CD4-positive, alpha-beta T cell treated with Interleukin-6 at 100 ng/mL for 8 hours (primary cell): ENCODE measurements at places on chromosomes 2 and 18.
A peak's percentile ranks its signal among the peaks of the same experiment; 100 is the strongest.

DNA sequence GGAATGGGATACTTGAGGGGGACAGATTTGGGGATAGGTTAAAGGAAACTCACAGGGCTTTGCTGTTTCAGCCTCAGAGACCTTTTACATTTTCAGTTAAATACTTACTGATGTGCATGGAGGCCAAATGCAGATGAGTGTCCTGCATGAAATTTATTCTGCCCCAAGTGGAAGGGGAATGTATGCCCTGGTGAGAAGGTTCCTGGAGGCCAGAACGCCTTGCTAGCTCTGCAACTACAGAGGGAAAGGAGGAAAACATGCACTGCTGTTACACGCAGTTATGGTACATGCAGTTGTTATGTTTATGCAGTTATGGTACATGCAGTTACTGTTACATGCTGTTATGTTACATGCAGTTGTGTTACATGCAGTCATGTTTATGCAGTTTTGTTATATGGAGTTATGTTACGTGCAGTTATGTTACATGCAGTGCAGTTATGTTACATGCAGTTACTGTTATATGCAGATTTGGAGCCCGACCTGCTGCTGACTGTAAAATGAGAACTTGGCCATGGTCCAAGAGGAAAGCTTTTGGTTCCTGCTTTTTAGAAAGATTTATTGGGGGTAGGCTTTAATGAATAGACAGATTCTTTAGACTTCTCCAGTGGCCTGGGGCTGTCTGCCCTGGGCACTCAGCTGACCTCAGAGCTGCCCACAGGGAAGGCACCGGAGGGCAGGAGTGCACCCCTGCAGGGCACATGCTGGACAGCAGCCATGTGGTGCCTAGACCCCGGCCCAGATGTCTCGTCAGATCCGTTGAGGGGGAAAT is 84.1 kb downstream of the LDLRAD4 start:
- no peak for DNase-seq

DNA sequence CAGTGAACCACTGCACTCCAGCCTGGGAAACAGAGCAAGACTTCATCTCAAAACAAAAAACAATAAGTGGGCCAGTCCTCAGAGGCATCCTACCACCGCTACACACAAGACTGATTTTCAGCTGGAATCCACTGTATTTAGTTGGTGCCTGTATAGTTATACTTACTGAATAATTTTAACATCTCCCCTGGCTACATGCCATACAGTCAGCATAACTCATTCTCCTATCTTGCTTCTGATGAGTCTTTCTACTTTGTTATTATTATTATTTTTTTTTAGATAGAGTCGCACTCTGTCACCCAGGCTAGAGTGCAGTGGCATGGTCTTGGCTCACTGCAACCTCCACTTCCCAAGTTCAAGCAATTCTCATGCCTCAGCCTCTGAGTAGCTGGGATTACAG is 19.9 kb upstream of the CAB39 start:
- DNase-seq: no peak

- DNase-seq: peak; percentile 6
Observed at GRCh38 chr2:208062113-208062512, 36.8 kb upstream of the PLEKHM3 start.

DNA sequence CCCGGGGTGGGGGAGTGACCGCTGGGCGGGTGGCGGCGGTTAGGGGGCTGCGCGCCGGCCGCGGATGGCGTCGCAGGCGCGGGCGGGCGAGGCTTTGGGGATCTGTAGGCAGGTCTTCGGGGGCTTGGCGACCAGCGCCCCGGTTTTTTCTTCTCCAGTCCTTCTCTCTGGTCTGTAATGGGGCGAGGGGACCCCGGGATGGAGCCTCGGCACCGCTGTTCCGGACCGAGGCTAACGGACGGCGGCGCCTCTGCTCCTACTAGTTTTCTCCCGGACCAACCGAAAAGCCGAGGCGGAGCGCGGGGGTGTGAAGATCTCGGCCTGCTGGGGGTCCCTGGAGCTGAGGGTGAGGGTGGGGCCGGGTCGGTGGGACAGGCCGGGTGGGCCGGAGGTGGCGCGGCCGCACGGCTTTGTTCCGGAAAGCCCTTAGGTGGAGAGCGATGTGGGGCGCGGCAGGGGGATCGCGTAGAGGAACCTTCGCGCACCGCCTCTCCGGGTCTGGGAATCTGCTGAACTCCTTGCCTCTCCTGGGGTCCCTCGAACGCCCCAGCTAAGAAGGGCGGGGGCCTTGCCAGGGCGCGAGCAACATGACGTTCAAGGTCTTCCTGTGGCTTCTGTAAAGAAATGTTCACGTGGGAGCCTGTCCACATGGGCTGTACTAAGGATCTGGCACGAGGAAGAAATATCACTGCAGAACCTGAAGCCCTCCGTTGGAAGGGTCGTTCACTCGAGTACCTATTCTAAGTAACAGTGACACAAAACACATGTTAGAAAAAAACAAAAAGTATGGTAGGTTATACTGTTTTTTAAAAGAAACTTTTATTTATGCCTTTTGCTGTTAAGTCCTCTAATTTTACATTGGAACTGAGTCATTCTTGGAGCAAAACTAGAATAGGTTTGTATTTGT is 861 bp downstream of the SLC39A10 start:
- DNase-seq: peak; percentile 79

DNA sequence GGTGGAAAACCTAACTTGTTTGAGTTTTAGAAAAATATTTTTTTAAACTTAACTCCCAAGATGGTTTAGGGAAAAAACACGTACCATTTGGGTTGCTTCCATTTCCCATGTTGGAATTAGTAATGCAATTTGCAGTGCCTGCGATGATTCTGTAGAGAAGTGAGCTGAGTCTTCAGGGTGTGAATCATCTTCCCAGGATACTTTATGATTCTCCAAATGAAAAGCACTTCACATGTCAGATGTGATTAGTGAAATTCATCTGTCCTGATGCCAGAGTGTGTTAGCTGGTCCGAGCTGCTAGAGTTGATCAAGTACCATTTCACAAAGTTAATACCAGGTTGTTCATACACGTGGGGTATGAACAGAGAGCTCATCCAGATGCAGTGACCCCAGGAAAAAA is 59.1 kb downstream of the ACOXL start:
- no peak for DNase-seq

DNA sequence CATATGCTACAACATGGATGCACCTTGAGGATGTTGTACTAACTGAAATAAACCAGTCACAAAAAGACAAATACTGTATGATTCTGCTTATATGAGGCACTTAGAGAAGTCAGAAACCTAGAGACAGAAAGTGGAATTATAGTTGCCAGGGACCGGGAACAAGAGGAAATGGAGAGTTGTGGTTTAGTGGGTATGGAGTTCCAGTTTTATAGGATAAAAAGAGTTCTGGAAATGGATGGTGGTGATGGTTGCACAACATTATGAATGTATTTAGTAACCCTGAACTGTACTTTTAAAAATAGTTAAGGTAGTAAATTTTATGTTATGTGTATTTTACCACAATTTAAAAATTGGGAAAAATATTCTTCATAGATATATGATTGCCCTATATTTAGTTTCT is 97.7 kb downstream of the DPP4 start:
- DNase-seq: no peak

DNA sequence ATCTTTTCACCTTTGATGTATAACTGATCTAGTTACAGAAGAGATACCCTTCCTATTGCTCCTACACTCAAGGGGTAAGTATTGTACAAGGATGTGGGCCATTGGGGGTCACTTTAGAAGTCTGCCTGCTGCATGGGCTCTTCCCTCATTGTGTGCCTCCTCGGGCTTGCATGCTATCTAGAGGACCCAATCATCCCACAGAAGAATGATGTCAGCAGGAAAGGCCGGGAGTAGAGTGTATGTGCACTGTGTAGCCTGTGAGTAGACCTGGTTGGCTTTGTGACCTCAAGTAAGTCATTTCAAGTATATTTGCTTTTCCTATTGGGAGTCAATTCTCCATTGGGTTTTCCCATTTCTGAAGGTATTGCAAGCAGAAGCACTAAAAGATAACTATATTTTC is 129.5 kb upstream of the TRIB2 start:
- DNase-seq: no peak

GRCh38 chr2:106857882-106858478 is 28.0 kb downstream of the ST6GAL2 start:
- DNase-seq: no peak

DNA sequence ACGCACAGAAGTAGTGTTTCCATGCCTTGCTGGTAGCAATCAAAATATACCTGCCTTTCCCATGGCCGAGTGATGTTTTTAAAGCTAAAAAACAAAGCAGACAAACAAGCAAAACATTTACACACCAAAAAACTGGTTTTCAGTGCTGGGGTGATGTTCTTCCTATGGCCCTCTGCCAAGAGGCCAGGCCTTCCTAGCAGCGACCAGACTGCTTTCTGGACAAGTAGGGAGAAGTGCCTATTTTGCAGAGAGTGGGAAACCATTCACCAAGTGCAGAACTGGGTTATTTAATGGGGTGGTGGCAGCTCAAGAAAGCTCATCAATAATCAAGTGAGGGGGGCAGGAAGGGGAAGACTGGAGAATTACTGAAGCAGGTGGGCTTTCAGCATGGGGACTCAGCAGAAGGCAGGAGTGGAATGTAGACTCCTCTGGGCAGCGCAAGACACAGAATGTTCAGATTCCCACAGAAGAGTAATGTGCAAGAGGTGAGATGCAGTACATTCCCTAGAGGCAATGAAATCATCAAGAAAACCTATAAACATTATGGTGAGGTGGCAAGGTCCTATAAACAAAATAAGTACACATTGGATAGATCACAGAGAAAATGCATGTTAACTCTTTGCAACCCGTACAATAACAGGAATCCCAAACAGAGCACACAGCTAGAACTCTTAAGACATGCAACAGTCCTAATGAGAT is 44.0 kb downstream of the CPO start:
- DNase-seq: no peak

DNA sequence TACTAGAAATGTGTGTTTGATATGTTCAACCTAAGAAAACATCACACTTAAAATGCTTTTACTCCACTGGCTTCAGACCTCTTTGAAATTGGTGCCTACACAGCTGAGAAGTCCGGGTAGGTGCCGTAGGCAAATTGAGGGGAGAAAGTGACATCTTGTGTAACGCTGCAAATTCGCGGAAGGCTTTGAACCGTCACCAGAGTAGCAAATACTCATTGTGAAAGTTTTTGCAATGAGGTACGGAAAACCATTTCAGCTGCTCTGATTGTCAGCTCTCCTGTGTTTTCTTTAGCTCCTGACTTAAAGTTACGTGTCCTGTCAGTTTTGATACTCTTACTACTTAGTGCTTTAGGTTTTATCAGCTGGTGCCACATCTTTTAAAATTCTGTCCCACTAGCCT is 224.5 kb downstream of the FAM210A start:
- no peak for DNase-seq

DNA sequence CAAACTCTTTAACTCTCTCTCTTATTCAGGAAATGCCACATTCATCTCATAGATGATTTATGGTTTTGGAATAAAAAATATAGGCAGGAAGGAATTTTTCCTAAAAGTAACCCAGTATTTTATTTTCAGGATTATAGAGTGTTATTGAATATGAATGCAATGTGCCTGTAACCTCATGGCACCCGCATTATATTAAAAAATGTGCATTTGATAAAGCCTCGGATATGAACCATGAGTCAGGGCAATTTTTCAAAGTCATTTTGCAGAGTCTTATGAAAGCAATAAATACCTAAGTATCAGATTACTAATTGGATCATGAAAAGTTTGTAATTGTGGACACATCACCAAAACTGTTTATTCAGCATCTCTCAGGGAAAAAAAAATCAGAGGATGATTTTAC is 573.8 kb downstream of the TSN start:
- DNase-seq: no peak

GRCh38 chr18:54958704-54959625 is at the start of gene CCDC68:
TSS of gene CCDC68 (minus strand) at chr18:54959461. CDS start at chr18:54942791, 16,670 bp downstream.
- DNase-seq: no peak

GRCh38 chr2:238571661-238572372 is 145.1 kb downstream of the ASB1 start:
- no peak for DNase-seq

- DNase-seq: no peak
Observed at GRCh38 chr2:216632952-216633615, at the start of gene IGFBP2. TSS of gene IGFBP2 (plus strand) at chr2:216633420. CDS start at chr2:216633524, 104 bp downstream.

DNA sequence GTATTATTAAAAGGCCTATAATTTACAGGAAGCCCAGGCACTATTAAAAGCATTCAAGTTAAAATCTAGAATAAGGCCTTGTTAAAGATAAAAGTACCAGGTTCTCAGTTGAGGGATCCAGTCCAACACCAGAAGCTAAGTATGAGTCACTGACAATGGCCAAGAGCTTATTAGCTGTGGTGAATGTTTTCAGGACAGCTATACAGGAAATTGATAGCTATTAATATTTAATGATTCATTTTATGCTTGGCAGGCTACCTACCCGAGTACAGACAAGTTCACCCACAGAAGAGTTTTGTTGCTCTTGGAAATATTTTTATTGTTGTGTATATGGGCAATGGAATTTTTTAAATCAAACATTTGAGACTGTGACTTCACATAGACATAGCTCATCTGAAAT is 729.6 kb upstream of the ZNF804A start:
- no peak for DNase-seq

GRCh38 chr2:171551836-171552235 is 29.6 kb downstream of the CYBRD1 start:
- no peak for DNase-seq

DNA sequence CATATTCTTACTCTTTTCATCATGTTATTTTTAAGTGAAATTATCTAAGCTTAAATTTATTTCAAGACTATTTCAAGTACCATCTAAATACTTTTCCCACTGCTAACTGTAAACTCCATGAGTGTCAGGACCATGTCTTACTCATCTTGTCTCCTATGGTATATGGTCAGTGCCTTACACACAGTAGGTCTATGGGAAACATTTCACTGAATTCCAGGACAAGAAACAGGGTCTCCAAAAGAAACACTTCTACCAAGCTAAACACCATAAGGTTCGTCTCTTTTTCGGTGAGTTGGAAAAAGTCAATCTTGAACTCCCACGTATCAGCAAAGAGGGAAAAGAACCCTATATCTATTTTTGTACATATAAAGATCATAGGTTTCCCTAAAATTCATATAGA is 6.5 kb downstream of the SUCLG1 start:
- no peak for DNase-seq

DNA sequence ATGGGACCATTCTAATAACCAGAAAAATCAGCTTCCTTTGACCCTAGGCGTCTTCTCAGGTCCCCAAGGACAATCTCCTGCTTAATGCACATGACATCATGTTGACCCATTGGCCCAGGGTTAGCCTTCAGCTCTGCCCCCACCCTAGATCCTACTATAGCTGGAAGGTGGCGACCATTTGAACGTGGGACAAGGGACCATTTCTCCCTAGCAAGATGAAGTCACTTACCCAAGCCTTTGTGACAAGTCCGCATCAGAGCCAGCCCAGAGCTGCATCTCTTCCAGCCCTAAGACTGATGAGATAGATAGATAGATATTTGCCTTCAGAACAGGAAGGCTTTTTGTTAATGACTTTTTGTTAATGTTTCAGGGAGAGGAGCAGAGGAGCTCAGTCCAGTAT is 28.2 kb upstream of the TAF1B start:
- no peak for DNase-seq
